ENCODE measurements at places on chromosomes 5 and 9.
A peak's percentile ranks its signal among the peaks of the same experiment; 100 is the strongest.

GRCh38 chr5:113447498-113448050 is 12.8 kb upstream of the TSSK1B start:
- peak; percentile 20 for DNase-seq

DNA sequence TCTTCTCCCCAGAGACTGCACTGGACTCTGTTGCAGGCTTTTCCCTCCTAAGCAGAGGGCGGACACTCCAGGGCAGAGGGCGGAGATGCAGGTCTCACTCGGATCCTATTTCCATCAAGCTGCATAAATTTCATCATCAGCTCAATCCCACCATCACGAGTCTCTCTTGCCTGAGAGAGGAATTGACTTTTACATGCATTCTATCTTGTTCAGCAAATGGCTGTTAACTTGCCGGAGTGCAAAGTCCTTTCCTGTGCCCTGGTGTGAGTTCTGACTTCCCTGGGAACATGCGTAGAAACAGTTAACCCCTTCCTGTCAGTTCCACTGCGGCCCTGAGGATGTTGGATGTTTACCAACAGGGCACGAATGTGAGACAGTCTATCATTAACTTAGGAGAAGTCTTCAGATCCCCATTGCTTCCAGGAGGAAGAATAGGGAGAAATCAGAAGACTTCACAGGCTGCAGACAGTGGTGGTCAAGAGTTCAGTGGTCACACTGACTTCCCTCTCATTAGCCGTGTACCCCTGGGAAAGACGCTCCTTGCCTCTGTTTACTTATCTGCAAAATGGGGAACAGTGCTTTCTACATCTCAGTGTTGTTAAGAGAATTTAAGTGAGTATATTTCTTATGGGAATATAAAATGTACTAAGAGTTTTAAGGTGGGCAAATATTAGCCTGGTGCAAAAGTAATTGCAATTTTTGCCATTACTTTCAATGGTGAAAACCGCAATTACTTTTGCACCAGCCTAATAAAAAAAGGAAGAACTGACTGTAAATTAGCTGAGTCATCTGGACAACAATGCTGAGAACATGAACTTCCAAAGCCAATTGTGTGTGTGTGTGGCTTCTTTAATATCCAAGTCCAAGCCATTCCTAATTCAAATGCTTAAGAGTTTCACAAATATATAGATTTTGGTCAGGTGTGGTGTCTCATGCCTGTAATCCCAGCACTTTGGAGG is 248.0 kb downstream of the DRD1 start:
- peak; percentile 26 for DNase-seq

DNA sequence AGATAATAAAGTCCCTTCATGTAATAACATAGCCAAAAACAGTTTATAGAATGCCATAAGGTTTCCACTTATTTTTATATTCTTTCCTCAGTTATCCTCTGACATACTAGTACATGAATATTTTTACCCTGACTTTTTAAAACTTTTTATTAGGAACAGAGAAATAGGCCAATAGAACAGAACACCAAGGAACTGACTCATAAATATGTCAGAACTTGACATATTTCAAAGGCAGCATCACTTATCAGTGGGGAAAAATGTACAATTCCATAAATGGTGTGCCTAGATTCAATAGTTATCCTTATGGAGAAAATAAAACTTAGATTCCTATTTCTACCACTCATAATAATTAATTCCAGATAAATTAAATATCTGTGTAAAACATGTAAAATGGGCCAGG is 9.4 kb downstream of the STARD4 start:
- DNase-seq, result no peak

DNA sequence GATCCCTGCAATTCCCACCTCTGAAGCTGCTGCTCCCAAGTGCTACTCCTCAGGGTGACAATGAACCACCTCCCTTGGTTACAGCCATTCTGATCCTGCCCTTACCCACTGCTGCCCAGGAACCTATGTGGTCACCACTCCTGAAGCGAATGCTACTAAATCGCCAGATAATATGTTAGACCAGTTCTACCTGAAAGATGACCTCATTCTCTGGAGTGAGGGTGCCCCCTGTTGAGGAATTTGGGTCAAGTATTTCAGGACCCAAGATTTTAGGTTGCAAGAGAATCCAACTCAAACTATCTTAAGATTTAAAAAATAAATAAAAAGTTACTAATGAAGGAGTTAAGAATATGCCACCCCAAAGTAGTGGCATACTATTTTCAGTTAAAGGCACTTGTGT is 5.8 kb upstream of the SNAPC3 start:
- peak; percentile 48 for DNase-seq

- no peak for DNase-seq
These were observed 175.2 kb downstream of the PAX5 start for GRCh38 chr9:36858805-36859375.

GRCh38 chr9:76700916-76701315 is 63.3 kb upstream of the PCA3 start:
- no peak for DNase-seq
